ENCODE measurements at places on chromosomes 7 and 10.

GRCh38 chr7:70775570-70776156 lies 356.3 kb upstream of the GALNT17 start:
- no peak for DNase-seq

GRCh38 chr10:1292611-1293031 lies 236.4 kb downstream of the WDR37 start:
- DNase-seq = no peak

GRCh38 chr10:124145109-124145870 lies 51.9 kb upstream of the CHST15 start:
- DNase-seq = peak; percentile 68

- DNase-seq = peak; percentile 72
Observed at GRCh38 chr7:158829021-158829341, 328 bp downstream of the ESYT2 start.

GRCh38 chr7:111400088-111400487 lies 162.2 kb downstream of the IMMP2L start:
- DNase-seq = no peak

- DNase-seq = no peak
Observed at GRCh38 chr7:139725077-139725476, 52.7 kb downstream of the HIPK2 start.

- no peak for DNase-seq
Observed at GRCh38 chr7:66326501-66327215, 121.5 kb downstream of the TPST1 start.

DNA sequence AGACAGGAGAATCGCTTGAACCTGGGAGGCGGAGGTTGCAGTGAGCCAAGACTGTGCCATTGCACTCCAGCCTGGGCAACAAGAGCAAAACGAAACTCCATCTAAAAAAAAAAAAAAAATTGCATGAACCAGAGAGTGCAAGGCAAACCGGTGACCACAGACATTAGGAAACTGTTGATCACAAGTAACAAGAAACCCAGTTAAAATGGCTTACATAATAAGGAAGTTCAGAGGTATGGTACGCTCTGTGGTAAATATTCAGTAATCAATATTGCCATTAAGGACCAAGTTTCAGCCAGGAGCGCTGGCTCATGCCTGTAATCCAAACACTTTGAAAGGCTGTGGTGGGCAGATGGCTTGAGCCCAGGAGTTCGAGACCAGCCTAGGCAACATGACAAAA lies 9.2 kb upstream of the NT5C2 start:
- DNase-seq = no peak

DNA sequence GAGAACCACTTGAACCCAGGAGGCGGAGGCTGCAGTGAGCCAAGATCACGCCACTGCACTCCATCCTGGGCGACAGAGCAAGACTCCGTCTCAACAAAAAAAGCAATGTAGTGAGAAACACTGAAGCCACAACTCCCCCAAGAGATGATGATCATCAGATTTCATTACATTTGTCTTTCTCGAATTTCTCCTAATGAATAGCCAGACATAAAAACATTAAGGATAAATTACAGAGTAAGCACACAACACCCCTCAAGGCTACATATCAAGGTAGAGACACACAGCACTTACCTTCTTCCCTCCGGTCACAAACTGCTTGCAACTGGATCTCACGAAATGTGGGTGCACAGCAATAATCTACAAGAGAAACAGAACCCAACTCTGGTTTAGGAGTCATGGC lies 91.5 kb downstream of the VPS41 start:
- no peak for DNase-seq

GRCh38 chr7:95169678-95170077 lies 154.7 kb downstream of the PON1 start:
- no peak for DNase-seq

DNA sequence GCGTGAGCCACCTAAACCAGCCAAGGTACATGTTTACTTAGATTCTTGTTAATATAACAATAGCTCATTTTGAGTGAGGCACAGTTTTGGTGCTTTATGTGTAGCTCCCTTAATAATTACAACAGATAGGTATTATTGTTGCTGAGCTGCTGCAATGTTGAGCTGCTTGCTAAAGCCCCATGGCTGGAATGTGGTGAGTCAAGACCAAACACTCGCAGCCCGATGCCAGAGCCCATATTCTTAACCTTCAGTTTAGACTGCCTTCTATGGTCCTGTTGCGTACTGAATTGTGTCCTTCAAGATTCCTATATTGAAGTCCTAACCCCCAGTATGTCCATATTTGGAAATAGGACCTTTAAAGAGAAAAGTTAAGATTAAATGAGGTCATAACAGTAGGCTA lies 407.1 kb downstream of the NEBL start:
- DNase-seq = no peak
